ENCODE measurements at places on chromosomes 7 and 10. TPM values are rescaled to one million over a fixed set of nuclear protein-coding genes. Genes with fewer than 3 reads are reported as not detected.

DNA sequence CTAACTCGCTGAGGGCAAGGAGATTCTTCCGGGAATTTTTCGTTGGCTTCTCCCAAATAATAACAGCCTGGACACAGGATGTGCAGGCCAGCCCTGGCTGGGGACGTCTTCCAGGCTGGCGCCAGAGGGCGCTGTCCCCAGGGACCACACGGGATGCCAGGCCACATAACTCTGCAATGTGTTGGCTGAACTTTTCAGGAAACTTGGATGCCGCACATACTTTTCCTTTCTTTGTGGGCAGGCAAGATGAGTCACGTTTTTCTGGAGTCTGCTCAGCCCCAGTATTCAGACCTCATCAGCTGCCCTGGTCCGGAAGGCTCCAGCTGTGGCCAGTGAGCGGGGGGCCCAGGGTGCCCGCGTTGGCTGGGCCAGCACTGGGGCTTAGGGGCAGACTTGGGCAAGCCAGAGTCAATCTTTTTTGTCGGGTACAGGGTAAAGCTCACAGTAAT is 122.7 kb downstream of the PRKAG2 start:
- ATAC-seq: no peak

The SEPHS1 gene
- 73.7 TPM for total RNA-seq

DNA sequence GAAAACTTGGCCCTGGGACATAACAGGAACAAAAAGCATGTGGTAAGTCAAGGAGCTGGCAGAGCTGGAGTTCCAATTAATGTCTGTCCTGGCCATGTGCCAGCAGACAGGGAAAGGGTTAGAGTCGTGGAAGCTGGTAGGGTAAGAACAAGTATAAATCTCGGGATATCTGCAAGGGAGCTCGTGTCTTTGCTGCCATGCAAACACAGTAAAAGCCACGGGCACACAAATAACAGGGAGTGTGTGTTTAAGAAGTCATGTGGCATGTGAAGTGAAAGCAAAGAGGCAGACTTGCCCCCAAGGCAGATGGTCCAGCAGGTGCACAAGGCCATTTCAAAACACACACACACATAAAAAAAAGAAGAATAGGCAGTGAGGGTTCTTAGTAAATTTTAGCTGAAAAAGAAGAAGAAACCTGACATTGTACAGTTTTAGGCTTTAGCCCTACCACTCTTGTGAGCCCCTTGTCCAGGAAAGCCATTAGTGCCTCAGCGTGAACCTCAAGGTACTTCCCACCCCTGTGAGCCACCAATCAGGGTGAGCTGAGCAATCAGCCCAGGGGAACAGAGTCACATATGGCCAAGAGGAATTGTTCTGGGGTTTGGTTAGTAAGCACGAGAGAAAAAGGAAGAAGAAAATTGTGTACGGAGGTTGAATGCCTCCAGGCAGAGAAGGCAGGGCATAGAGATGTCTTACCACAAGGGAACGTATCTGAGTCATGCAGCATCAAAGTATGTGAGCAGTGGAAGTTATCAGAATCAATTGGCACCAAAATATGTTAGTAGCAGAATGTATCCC is 32.8 kb upstream of the ARHGAP12 start:
- peak; percentile 73 for ATAC-seq

The LIPF gene
- total RNA-seq: not detected

The GRM8 gene
- not detected for total RNA-seq

- ATAC-seq: no peak
Measured at GRCh38 chr7:132457658-132458057, 118.6 kb downstream of the PLXNA4 start.

DNA sequence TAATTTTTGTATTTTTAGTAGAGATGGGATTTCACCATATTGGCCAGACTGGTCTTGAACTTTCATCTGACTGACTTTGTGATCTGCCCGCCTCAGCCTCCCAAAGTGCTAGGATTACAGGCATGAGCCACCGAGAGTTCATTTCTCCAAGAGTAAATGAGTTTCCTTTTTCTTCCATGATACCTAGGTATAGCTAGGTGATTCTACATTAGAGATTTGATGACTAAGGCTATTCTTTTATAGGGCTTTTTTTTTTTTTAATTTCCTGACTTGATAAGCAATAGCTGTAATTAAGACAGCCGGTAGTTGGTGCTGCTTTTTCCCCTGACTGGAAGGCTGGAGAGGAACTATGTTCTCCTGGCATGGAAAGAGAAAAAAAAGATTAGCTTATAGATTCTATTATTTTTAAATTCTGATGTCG is 3.3 kb downstream of the PTPN12 start:
- no peak for ATAC-seq

DNA sequence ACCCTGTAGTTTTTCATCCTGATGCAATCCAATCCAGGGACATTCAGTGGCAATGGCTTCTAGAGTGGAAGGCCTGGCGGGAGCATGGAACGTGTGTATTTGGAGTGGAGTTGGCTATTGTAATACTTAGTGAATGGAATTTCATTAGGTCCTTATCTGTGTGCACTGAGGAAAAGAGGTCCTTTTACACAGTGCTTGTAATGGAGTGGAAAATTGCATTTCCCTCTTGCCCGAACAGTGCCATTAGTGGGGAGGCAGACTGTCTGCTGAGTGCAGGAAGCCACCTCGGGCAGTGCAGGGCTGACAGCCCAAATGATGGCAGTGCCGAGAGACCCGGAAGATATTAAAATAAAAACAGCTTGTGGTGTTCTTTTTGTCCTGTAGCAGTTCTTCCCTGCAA is 786.6 kb downstream of the LRMDA start:
- ATAC-seq: no peak

The ZNF804B gene
- total RNA-seq: not detected

GRCh38 chr10:8312079-8312478 is 257.6 kb downstream of the GATA3 start:
- ATAC-seq: peak; percentile 71

The NPTX2 gene
- not detected for total RNA-seq

The VWA2 gene
- total RNA-seq: not detected

DNA sequence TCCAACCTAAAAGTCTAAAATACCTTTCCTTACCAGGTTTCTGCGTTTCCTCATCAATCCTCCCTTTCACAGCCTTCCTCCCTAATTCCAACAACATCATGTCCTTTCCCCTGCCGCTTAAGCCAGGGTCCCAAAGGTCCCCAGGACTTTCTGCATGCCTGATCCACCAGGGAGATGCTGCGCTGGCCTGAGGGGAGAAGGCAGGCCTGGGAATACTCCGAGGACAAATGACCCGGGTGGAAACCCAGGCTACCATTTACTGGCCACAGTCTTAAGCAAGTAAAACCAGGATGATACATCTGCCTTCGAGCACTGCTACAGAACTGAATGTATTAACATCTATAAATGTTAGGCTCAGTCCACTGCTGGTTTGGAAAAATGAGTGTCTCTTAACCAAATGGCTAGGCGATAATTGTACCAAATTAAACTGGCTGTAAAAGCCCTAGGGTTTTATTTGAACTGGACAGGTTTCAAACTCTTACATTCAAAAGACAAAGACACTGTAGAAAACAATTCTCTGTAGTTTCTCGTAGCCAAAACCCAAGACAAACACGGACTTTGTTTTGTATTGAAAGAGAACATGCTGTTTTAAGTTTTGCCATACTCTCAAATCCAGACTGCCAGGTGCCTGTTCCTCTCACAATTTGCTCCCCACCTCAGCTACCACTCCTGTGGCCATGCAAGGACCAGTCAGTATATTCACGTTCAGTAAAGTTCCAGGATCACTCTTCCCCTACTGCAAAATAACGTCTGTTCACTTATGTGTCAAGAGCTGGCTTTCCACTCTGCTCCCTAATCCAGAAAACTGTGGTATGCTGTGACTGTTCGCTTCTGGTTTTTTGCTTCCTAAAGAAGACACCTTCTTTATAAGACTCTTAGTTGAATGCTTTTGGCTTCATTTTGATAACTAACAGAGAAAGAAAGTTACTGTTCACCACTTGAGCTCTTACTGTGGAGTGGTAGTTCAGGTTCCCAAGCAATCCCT is 145.7 kb downstream of the RNF216 start:
- ATAC-seq: no peak

- ATAC-seq: no peak
Measured at GRCh38 chr7:54697659-54698186, 61.3 kb downstream of the SEC61G start.

GRCh38 chr7:39430909-39431641 is 135.1 kb upstream of the YAE1 start:
- ATAC-seq: no peak

- ATAC-seq: no peak
Measured at GRCh38 chr10:12479437-12479844, 130.1 kb downstream of the CAMK1D start.

The EBLN1 gene
- total RNA-seq: not detected

Data from activated T-helper 17 cell treated with anti-CD3 and anti-CD28 coated beads, Interleukin-2, amount 50 U/mL, for 72 hours (primary cell).